ENCODE measurements at places on chromosomes 11 and 22.

DNA sequence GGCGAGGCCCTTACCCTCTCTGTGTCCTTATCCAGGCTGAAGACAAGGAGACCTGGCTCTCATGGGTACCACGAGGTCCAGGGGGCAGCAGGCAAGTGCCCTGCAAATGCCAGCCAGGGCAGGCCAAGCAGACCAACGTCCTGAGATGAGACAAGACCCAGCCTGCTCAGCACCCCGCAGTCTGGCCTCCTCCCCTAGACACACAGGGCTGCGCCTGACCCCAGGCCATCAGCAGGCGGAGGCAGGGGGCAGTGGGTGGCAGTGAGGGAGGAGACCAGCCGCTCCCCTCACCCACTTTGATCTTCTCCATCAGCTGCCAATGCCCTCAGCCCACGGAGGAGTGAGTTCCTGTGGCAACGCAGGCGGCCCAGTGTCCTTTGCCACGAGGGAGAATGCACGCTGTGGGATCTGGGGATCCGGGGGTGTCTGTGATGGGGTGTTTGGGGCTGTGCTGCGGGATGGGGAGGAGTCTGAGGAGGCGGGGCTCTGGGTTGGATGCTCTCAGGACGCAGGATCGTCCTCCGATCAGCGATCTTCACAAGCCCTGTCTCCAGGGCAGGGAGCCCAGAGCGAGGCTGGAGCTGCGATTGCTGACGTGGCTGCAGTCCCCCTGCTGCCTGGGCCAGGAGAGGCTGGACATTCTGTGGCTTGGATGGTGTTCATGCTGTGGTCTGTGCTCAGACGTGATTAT lies 30.5 kb upstream of the PPARA start:
- no peak for DNase-seq

- no peak for DNase-seq
These were observed 755.7 kb downstream of the KCNA4 start for GRCh38 chr11:29260939-29261705.

DNA sequence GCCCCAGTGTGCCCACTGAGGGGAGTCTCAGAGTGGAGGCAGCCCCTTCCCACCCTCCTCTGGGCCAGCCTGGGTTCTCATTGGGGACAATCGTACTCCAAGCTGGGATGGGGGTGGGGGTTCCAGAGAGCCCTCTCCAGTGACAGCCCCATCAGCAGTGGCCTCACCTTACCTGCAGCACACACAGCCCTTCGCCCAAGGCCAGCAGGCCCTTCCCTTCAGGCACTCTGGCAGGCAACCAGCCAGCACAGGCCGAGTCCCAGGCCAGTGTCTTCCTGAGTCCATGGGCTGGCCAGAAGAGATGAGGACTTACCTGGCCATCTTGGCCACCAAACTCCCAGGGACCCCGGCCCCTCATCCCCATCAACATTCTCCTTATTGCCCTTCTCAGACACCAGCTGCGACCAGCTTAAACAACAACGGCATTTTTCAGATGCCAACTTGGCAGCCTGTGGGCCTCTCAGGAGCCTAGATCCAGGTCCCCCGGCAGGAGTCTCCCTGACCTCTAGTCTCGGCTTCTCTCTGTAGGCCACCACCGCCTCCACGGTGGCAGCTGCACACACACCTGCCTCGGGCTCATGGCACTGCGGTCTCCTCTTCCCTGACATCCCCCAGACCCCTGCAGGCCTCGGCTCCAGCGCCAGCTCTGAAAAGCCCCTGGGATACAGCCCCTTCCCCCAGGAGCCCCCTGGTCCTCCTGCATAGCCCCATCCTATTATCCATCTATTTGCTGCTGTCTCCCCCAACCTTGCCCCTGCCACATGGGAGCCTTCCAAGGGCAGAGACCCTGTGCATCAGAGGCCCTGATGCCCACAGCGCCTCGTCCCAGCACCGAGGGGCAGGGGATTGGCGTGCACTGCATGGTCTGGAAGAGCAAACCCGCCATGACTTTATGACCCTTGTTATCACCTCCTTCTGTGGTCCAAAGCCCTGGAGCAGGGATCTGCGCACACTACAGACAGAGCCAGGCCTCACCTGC lies 111.2 kb upstream of the FGF3 start:
- no peak for DNase-seq

DNA sequence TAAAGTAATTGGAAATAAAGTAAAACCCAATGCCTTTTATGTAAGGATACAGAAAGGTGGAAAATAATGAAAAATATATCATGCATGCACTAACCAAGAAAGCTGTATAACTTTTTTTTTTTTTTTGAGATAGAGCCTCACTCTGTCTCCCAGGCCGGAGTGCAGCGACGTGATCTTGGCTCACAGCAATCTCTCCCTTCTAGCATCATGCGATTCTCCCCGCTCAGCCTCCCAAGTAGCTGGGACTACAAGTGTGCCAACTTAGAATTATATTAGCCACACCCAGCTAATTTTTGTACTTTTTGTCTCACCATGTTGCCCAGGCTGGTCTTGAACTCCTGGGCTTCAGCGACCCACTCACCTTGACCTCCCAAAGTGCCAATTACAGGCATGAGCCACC lies 4.5 kb downstream of the GGT5 start:
- DNase-seq = no peak

DNA sequence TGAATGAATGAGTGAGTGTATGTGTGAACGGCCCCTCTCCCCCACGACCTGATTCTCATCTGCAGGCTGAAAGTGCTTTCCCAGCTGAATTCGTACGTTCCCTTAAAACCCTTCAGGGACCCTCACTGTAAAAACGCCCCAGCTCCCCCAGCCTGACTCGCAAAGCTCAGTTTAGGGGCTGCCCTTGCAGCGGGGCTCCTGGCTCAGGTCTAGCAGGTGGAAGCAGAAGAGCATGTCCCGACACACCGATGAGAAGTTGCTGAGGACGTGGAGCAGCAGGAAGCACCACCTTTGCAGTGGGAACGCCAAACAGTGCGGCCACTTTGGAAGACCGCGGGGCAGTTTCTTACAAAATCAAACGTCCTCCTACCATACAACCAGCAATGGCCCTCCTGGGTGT lies 3.6 kb upstream of the MRPL23 start:
- DNase-seq = no peak

- DNase-seq = no peak
These were observed 233.4 kb downstream of the ST3GAL4 start for GRCh38 chr11:126588630-126589491.

Data from esophagus squamous epithelium (tissue), 5 donors.